T-cell (primary cell): ENCODE measurements at places on chromosomes 5 and 9.

DNA sequence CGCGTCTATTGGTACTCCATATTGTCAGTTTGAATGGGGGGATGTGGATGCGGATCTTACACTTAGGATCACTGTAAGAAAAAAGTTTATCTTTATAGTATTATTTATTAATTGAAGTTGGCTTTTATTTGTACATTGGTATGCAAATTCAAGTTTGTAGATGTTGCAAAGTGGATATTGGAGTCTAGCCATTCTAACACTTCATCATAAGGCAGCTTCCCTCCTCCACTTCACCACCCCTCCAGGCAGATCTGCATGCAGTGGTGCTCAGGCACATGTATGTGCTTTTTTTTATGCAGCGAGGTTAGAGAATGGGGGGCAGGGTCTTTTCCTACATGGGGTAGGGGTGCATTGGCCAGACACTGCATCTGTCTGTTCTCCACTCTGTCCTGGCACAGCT lies 84.3 kb downstream of the IQGAP2 start:
- no peak for DNase-seq

- DNase-seq, result no peak
Observed at GRCh38 chr9:3403315-3403714, 122.5 kb downstream of the RFX3 start.

- no peak for DNase-seq
Observed at GRCh38 chr5:16492398-16493140, 27.0 kb upstream of the ZNF622 start.

- DNase-seq, result no peak
Observed at GRCh38 chr9:114075602-114076001, 2.5 kb downstream of the AMBP start.

DNA sequence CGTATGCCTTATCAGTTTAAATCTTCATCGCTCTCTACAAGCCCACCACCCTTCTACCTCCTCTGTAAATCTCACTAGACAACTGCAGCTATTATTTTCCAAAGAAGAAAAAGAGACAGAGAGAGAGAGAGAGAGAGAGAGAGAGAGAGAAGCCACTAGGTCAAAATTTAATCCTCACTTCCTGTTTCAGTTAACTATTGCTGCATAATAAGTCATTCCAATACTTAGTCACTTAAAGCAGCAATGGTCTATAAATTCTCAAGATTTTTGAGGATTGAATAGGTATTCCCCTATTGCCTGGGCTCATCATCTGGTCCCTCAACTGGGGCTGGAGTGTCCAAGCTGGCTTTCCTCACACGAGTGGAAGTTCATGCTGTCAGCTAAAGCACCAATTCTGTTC lies 68.8 kb downstream of the ITGA1 start:
- DNase-seq, result no peak

GRCh38 chr9:129323376-129323998 lies 145.4 kb upstream of the IER5L start:
- no peak for DNase-seq
